Testis (tissue), 5 donors: ENCODE measurements at places on chromosomes 12 and 14. TPM values are rescaled to one million over a fixed set of nuclear protein-coding genes. Genes with fewer than 3 reads are reported as not detected.

- H3K4me3 ChIP-seq = no peak overlapping the region
- DNase-seq = peak; percentile 62
- no peaks in the 10 kb centered on the region for H3K36me3 ChIP-seq
- H3K27ac ChIP-seq = no peak overlapping the region
- no peaks in the 10 kb centered on the region for H3K27me3 ChIP-seq
These were observed 135.6 kb upstream of the HIF1A start for GRCh38 chr14:61559641-61560201.

GRCh38 chr12:101719566-101719965, 19.7 kb downstream of the SYCP3 start:
- H3K4me3 ChIP-seq = no peak overlapping the region
- H3K27ac ChIP-seq = no peak overlapping the region
- peaks cover 6% of the 10 kb centered on the region for H3K4me1 ChIP-seq
- no peaks in the 10 kb centered on the region for H3K36me3 ChIP-seq
- H3K27me3 ChIP-seq = no peaks in the 10 kb centered on the region

DNA sequence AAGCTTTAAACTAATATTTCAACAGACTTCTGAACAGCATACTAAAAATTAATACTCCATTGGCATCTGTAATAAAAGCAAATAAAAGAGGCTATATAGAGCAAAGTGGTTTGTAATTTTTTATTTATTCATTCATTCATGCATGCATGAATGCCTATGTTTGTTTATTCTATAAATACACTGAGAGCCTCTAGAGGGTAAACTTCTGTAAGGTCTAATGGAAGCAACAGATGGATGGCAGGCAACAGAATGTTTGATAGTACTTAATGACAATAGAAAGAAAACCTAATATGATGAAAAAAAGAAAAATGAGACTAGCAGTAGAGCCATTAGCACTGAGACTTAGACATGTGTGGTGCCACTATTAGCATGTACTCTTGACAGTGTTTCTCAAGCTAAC, 253.1 kb downstream of the CCDC91 start:
- H3K36me3 ChIP-seq = no peaks in the 10 kb centered on the region
- no peak overlapping the region for H3K4me3 ChIP-seq
- no peak for DNase-seq
- no peaks in the 10 kb centered on the region for H3K27me3 ChIP-seq

DNA sequence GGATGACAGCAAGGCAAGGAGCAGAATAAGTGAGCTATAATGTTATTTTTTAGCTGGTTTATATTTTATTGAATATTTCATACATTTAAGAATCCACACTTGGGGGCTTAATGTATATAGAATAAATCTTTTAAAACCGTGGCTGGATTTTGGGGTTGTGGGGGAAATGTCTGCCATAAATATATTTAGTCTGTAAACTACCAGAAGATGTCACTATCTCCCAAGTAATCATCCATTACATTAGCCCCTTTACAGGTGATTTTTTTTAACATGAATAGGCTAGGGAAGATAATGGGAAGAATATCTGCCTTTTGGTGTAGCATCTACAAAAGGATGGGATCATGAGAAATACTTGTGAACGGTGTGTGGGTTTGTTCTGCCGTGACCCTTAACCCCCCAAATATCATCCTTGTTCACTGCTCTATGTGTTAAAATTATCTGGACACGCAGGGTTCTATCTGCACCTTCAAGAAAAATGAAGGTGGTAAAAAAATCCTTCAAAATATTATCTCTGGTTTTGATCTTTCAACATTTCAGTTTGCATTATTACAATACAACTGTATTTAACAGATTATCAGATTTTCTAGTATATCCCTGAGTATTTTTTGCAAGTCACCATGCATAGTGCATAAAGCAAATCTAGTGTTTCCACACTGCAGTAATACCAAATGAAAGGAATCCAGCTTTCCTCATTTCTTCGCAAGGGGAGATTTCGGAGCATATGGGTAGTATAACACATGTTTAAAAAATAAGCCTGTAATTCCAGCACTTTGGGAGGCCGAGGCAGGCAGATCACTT, 8.0 kb upstream of the SLC17A8 start:
- H3K36me3 ChIP-seq = no peaks in the 10 kb centered on the region
- no peak overlapping the region for H3K4me3 ChIP-seq
- no peak overlapping the region for H3K27ac ChIP-seq
- H3K27me3 ChIP-seq = no peaks in the 10 kb centered on the region
- no peaks in the 10 kb centered on the region for H3K4me1 ChIP-seq

PDE3A gene
- total RNA-seq = 1.6 TPM

- H3K27me3 ChIP-seq = no peaks in the 10 kb centered on the region
- H3K27ac ChIP-seq = no peak overlapping the region
- H3K36me3 ChIP-seq = no peaks in the 10 kb centered on the region
- no peak for DNase-seq
- H3K4me1 ChIP-seq = peaks cover 29% of the 10 kb centered on the region
- no peak overlapping the region for H3K4me3 ChIP-seq
These were observed 42.2 kb upstream of the MANSC4 start for GRCh38 chr12:27822076-27822712.

DNA sequence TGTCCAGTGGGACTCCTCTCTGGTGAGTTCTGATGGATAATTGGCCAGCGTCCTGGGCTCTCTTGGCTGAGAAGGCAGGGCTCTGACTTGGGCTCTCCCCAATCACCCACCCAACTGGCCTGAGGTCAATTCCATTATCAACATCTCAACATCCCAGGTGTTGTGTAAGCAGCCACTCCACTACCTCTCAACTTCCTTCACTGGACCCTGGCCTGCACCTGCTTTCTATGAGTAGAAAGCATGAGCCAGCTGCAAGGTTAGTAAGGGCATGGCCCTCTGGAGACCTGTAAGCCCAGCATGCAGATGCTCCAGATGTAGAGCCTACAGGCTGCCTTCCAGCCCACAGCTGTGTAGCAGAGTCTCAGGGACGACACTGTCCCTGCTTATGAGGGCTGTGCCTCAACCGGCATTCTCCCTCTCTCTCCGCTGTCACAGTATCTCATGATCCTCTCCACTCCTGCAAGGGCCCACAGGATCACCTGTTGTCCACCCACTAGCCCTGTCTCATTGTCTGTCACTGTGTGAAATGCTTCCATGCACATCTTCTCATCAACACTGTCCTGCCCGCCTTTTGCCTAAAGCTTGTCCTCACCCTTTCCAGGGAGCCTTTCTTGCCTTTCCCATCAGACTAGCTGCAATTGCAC, 5.4 kb upstream of the KRT81 start:
- no peak overlapping the region for H3K27ac ChIP-seq
- no peak for DNase-seq
- H3K4me1 ChIP-seq = no peaks in the 10 kb centered on the region
- no peaks in the 10 kb centered on the region for H3K27me3 ChIP-seq
- no peak overlapping the region for H3K4me3 ChIP-seq
- no peaks in the 10 kb centered on the region for H3K36me3 ChIP-seq

DNA sequence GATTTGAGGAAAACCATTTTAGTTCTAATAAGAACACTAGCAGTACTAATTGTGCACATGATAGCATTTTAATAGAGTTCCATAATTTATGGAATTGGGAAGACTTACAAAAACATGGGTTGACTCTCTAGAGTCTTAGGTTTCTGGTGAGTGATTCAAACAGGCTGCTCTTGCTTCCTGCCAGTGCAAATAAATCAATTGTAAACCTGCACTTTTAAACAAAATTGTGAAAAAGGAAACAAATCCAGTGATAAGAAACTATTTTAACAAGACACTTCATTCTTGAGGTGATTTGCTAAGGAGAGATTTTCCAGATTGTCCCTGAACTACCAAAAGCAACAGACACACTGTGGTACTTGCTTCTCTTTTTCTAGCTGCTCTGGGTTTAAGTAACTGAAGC, 112.2 kb downstream of the CACNA1C start:
- no peaks in the 10 kb centered on the region for H3K27me3 ChIP-seq
- peak overlapping the region; percentile 53 for H3K27ac ChIP-seq
- DNase-seq = no peak

DNA sequence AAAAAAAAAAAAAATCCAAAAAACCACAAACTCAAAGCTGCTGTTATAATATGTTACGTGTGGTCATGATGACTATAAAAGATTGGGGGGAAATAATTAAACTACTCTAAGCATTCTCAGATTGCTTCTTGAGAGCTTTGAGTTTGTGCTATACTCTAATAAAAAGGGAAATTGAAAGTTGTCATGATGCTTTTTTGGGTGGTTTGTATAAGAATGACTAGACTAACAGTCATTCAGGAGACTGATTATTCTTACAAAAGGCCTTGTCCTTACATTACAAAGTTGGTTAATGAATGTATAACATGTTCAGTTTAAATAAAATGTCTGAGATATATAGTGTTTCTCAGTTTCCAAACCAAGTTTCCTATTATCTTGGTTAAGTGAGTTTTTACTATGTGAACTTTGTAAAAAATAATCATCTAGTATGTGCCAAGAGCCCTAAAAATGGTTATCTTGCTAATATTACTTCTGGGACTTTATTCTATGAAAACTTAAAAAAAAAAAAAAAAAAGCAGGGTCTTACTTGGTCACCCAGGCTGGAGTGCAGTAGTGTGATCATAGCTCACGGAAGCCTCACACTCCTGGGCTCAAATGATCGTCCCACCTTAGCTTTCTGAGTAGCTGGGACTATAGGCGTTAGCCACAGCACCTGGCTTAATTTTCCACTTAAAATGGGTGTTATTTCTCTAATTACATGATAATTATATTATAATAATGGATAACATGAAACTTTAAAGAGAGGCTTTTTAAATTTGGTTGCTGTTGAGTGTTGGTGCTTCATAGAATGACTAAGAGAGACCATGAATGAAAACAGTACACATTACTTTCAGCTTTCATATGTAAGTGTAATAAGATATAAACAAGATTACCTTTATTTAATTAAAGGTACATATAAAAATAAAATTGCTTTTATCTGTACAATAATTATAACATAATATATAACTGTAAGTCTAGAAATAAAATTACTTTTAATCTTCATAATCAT, 459.6 kb upstream of the RGS6 start:
- no peak for DNase-seq
- H3K36me3 ChIP-seq = no peaks in the 10 kb centered on the region
- no peak overlapping the region for H3K27ac ChIP-seq
- H3K4me1 ChIP-seq = peaks cover 5% of the 10 kb centered on the region
- no peaks in the 10 kb centered on the region for H3K27me3 ChIP-seq
- H3K4me3 ChIP-seq = no peak overlapping the region
